Fibroblast of pulmonary artery (primary cell): ENCODE measurements at places on chromosomes 16 and 17.
A peak's percentile ranks its signal among the peaks of the same experiment; 100 is the strongest.

GRCh38 chr16:57357330-57358085 lies 1.1 kb upstream of the CCL22 start:
- DNase-seq, result no peak

DNA sequence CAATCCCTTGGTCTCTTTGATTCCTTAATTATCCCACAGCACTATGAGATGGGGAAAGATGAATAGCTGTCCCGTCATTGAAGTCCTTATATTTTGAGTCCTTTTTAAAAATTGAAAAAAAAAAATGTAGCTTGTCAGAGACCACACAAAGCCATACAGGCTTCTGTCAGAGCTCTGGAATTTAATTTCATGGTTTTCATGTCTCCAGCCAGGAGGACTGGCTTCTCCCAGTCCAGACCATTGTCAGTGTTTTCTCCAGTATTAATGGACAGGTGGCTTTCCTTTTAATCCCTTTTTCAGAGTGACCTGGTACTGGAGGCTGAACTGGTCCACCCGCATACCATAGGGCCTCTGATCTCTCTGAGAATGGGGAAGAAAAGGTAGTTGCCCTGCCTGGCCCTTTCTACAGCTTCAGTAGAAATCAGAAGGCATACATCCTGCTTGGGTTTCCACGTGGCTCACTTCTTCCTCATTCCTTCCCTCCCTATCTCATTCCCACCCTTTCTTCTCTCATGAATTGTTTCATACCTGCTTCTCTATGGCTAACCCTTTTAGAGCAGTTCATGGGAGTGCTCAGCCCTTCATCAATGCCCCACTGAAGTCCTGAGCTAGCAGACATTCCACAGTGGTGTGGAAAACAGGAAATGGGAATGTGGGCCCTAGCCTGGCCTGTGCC lies 29.1 kb downstream of the TRIM16 start:
- DNase-seq, result no peak

- peak; percentile 81 for DNase-seq
Observed at GRCh38 chr17:31085563-31085962, 9.2 kb upstream of the NF1 start.

GRCh38 chr16:5336941-5337340 lies 239.3 kb upstream of the EEF2KMT start:
- DNase-seq, result no peak

- peak; percentile 39 for DNase-seq
Observed at GRCh38 chr17:9987779-9988585, 82.9 kb upstream of the RCVRN start.

- peak; percentile 21 for DNase-seq
Observed at GRCh38 chr16:17555176-17555575, 84.4 kb upstream of the XYLT1 start.

- DNase-seq, result peak; percentile 16
Observed at GRCh38 chr16:25256695-25257469, 763 bp downstream of the ZKSCAN2 start.

- peak; percentile 92 for DNase-seq
Observed at GRCh38 chr17:59361386-59361785, 29.9 kb downstream of the YPEL2 start.

GRCh38 chr16:50373780-50374179 lies 5.0 kb upstream of the BRD7 start:
- no peak for DNase-seq

DNA sequence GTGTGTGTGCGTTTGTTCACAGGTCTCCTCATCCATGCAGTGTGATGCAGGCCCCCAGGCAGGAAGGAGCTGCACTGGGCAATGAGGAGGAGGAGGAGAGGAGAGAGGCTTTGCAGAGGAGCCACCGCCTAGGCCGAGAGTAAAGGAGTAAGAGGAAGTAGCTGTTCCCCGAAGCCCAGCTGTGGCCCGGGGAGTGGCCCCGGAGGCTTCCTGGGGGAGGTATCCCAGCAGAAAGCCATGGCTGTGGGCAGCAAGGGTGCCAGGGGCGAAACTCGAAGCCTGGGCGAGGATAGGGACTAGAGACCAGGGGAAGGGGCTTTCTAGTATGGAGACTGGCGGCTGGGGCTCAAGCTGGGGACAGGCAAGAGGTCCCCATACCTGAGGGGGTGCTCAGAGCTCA lies 12.2 kb downstream of the C16orf95 start:
- no peak for DNase-seq

- DNase-seq, result no peak
Observed at GRCh38 chr17:34255381-34255732, 272 bp downstream of the CCL2 start.

GRCh38 chr17:41593306-41593981 lies 6.7 kb upstream of the KRT14 start:
- no peak for DNase-seq

GRCh38 chr16:598823-599739 lies 9.2 kb downstream of the RAB40C start:
- DNase-seq, result no peak

DNA sequence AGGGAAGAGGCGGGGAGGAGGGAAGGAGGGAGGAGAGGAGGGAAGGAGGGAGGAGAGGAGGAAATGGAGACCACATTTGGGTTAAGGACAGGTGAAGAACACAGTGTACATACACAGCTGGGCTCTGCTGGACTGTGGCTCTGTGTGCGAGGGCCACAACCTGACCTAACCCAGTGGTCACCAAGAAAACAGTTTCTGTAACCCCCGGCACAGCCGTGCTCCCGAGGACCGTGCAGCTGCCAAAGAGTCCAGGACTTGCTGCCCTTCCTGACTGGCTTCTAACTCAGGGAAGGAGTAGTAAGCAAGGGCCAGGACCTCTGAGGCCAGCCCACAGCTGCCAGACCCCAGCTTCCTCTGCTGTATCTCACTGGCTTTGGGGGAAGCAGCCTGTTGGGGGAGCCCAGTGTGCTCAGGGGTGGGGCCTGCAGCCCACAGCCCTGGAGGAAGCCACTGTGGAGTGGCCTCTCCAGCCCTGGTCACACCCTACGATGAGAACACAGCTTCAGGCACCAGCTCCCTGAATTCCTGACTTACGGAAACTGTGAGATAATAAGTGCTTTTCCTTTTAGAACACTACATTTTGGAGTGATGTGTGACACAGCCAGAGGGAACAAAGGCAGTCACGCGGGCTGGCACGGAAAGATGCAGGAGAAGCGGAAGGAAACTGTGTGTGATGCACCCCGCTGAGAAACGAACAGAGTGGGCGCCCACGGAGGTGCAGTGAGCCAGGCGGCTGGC lies 32.3 kb downstream of the SLC7A5 start:
- peak; percentile 43 for DNase-seq

DNA sequence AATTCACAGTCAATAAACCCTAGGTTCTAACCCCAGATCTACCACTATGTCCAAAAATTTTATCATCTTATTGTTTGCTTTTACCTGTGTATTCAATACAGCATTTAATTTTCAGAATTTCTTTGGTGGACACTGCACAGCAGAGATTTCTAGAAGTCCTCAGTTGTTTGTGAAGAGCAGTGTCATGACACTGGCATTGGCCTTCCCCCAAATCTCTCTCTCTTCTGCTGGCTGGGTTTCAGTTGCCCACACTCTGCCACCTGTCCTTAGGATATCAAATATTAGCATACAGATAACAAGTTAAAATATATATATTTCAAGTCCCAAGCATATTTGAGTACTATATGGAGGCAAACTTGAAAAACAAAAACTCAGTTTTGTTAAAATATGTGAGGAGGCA lies 2.0 kb upstream of the THUMPD1 start:
- no peak for DNase-seq

- DNase-seq, result peak; percentile 55
Observed at GRCh38 chr16:30996985-30997724, 12.1 kb downstream of the HSD3B7 start.

GRCh38 chr17:68584581-68585303 lies 16.4 kb downstream of the FAM20A start:
- DNase-seq, result no peak

GRCh38 chr17:75783069-75783783 lies 1.4 kb upstream of the UNK start:
- peak; percentile 76 for DNase-seq

GRCh38 chr16:88759245-88759975 lies 25.6 kb downstream of the PIEZO1 start:
- DNase-seq, result peak; percentile 30

DNA sequence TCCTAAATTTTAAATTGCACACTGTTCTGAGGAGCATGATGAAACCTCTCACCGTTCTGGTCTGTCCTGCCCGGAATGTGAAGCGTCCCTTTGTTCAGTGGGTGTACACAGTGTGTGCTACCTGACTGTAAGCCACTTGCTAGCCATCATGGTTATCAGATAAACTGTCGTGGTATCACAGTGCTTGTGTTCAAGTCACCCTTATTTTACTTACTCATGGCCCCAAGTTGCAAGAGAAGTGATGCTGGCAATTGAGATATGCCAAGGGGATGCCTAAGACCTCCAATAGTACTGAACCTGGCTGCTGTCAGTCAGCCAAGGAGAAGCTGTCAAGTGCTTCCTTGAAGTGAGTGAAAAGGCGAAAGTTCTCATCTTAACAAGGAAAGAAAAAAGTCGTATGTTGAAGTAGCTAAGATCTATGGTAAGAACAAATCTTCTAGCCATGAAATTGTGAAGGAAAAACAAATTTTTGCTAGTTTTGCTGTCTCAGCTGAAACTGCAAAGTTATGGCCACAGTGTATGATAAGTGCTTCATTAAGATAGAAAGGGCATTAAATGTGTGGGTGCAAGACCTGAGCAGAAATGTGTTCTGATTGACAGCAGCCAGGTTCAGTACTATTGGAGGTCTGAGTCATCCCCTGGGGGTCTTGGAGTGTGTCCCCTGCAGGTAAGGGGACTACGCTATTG lies 5.8 kb downstream of the PIK3R6 start:
- no peak for DNase-seq

- DNase-seq, result peak; percentile 11
Observed at GRCh38 chr16:1108299-1109252, 12.5 kb upstream of the C1QTNF8 start.

- no peak for DNase-seq
Observed at GRCh38 chr16:50821586-50821985, 79.7 kb downstream of the CYLD start.

- DNase-seq, result peak; percentile 86
Observed at GRCh38 chr16:27426423-27427408, 24.7 kb downstream of the IL21R start.

GRCh38 chr16:27977966-27978365 lies 85.5 kb downstream of the GSG1L start:
- peak; percentile 11 for DNase-seq

DNA sequence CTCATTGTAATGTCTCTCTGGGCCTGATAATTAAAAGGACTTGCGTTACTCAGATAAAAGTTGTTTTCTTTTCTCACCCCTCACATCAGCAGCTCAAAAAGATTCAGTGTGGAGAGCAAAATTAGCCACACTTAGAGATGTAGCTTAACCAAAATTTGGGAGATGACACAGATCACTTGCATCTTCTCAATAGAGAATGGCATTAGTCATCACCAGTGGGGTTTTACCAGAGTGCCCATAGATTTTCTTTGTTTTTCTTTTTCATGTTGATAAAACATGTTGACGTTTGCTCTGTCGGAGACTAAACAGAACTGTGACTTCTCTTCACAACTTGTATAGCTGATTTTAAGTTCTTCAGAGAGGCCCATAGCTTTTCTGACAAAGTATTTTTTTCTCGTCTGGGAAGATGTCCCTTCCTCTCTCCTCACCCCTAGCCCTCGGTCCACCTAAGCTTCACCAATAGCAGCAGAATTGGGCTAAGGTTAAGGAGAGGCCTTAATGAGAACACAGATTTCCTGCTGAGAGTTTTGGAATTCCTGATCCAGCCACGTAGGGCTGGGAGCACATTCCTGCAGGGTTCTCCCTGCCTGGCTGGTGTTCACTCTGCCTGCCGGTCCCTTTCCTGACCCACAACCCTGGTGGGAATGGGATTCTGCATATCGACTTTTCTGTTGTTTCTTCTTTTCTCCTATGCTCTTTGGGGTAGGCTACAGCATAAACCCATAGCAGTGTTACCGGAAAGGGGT lies 92.6 kb downstream of the CACNG3 start:
- DNase-seq, result no peak

DNA sequence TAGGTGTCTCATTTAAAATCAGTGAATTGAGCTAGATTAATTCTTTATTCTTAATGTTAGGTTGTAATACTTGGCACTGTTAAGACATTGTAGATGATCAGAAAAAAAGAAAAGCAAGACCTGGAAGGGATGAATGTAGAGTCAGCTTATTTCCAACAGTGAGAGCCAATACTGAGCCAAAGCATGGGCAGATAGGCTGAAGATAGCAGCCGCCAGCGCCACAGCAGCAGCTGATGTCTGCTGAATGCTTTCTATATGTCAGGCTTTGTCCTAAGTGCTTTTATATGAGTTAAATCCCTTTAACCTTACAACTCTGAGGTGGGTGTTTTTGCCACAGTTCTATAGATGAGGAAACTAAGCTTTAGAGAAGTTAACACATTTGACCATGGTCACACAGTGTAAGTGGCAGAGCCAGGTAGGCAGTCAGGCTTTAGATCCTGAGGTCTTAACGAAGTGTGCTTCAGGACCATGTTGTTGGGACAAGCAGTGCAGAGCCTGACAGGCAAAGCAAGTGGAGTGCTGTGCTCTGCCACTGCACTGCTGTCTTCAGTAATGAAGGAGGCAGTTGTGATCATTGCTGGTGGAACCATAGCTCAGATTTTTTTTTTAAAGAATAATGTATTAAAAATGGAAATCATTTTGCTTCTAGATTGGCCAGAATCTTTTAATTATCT lies 25.9 kb downstream of the TNRC6A start:
- no peak for DNase-seq

DNA sequence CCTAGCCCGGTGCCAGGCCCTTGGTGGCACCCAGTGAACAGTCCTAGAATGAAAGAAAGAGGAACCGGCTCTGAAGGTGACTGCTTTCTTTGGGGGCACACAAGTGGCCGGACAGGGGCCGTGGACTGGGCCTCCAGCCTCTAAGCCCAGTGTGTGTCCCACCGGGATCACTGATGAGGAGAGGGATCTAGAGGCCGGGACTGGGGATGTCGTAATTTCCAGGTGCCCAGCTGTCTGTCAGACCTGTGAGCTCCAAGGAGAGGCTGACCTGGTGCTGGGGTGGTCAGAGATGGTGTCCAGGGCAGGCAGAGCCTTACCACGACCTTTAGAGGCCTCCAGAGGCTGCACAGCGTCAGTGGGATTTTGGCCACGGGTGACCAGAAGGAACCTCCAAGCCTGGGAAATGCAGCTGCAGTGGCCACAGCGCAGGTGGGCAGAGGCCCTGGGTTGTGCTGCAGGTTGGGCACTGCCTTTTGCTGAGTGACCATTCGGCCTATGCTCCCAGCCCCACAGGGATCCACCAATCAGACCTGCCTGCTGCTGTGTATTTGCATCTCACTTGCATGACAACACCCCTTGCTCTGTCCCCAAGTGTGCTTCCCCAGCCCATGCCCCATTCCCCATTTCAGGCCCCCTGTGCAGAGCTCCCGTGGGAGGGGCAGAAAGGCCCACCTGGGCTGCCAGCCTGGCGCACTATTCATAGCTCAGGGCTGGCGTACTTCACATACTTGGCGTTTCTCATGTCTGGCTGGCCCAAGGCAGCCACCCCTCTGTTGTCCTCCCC lies 12.5 kb downstream of the ARHGAP23 start:
- no peak for DNase-seq

- no peak for DNase-seq
Observed at GRCh38 chr17:12712941-12713340, 47.3 kb downstream of the MYOCD start.
